ENCODE measurements at places on chromosomes 4 and X.

DNA sequence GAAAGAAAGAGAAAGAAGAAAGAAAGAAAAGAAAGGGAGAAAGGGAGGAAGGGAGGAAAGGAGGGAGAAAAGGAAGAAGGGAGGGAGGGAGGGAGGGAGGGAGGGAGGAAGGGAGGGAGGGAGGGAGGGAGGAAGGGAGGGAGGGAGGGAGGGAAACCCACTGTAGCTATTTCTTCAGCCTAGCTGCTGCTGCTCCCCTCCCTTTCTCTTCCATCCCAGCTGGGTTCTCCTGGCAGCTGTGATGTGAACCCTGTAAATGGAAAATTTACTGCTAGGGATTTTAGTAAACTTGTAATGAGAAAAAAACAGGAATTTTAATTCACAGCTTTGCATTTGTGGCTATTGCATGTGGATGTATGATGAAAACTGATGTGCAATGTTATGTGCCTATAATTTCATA, 8.0 kb downstream of the NR0B1 start:
- DNase-seq = no peak

GRCh38 chr4:148089624-148090023, 352.6 kb downstream of the NR3C2 start:
- DNase-seq = no peak

DNA sequence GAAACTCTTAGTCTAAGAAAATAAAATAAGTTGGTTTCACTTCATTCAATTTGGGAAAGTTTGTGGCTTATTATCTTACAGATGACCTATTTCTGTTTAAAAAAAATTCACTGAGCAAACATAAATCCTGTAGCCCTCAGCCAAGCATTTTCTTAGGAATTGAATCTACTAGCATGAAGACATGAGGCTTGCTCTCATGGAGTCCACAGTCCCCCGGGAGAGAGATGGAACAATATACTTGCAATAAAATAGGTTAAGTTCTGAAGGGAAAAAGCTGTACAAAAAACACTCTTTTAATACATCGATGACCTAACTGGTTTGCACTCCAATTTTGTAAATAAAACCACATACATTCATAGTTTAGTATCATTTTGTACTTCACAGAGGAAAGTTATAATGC, 642.6 kb upstream of the FAM241A start:
- DNase-seq = no peak

DNA sequence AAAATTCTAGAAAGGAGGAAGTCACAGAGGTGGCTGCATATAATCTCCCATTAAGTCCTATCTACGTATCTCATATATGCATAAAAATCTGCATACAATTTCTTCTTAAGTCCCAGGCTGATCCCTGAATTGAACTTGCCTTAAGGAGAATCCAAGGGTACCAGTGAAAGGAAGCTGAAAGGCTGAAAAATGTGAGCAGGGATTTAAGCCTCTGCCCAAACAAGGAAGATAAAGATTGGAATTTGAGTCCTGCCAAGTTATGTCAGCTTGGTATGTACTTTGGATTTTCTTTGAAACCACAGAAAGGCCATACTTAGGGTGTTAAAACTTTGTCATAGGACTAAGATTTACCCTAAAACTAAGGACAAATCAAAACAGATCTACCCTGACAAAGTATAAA, 26.5 kb upstream of the GEMIN8 start:
- no peak for DNase-seq

- no peak for DNase-seq
Measured at GRCh38 chrX:112609631-112610030, 70.1 kb downstream of the LHFPL1 start.

DNA sequence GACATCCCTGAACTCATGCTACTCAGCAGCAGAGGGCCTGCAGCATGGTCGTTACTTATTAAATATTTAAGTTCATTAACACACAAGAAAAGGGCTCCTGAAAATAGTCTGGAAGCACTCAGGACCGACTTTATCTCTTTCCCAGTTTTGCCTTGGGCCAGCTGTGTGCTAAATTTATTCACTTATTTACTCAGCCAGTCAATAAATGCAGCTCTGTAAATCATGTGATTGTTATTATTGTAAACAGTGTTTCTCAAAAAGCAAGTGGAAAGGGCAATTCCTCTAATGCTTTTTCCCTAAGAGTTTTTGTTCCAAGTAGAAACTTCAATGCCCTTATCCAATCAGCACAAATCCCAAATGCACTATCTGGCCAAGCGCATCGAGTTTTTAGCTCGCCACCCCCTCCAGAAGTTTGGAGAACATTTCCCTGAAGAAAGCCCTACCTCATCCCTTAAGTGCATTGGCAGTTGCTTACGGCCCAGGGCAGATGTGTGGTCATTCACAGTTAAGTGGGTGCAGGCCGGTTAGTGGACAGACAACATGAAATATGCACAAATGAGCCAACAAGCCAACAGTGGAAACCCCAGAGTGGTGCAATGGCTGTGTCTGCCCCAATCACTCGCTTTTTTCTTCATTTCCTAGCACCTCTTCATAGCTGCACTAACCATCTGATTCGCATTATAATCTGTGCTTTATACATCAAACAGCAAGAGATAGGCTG, 125.8 kb downstream of the SMIM20 start:
- DNase-seq = peak; percentile 66

GRCh38 chrX:135931644-135932487, 38.4 kb downstream of the SAGE1 start:
- peak; percentile 18 for DNase-seq

GRCh38 chr4:79604152-79604551, 196.1 kb upstream of the GK2 start:
- no peak for DNase-seq

- DNase-seq = no peak
Measured at GRCh38 chr4:35534962-35535361, 709.4 kb downstream of the ARAP2 start.

GRCh38 chr4:55485821-55486220, 60.9 kb downstream of the CLOCK start:
- no peak for DNase-seq

DNA sequence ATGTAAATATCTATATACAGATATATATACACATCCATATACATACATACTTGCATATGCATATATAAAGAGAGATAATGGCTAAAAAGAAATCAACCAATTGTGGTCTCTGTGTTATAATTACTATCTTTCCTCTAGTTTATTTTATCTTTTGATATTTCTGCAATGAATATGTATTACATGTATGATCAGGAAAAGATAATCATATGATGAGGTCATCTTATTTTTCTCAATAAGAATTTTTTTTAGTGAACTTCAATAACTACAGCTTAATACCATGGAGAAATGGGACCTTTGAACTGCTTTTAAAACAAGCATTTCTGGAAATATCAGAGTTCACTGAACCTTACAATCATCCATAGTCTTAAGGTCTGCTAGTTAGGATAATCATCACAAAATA, 158.0 kb downstream of the HNRNPD start:
- DNase-seq = no peak

- DNase-seq = no peak
Measured at GRCh38 chrX:54721424-54721823, 76.6 kb downstream of the ITIH6 start.

GRCh38 chr4:173499658-173500535, 30.1 kb downstream of the HAND2 start:
- DNase-seq = no peak

DNA sequence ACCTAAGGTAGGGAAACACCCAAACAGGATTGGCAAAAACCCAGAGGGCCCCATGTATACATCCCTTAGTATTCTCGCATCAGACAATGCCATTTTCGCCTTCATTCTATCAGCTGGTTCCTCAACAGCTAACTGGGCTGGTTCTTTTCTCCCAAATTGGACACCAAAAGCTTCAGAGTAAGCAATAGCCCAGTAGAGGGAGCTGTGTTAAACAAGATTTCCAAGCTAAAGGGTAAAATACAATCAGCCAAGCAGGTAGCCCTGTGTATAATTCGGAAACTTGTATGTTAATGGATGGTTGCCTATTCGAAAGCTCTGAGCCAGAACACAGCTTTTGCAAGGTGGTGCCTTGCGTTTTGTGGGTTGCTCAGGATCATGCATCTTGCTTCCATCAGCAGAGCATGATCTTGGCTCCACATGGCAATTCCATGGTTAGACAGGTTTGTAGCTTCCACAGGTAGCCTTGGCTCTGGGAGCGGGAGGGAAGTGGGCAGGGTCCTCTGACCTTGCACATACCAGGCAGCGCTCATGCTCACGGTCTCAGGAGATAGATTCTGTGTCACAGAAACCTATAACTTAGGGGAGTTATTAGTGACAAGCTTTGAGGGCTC, 115.2 kb upstream of the LNX1 start:
- DNase-seq = peak; percentile 44

GRCh38 chr4:173333658-173334084, 487 bp downstream of the HMGB2 start:
- DNase-seq = peak; percentile 55

DNA sequence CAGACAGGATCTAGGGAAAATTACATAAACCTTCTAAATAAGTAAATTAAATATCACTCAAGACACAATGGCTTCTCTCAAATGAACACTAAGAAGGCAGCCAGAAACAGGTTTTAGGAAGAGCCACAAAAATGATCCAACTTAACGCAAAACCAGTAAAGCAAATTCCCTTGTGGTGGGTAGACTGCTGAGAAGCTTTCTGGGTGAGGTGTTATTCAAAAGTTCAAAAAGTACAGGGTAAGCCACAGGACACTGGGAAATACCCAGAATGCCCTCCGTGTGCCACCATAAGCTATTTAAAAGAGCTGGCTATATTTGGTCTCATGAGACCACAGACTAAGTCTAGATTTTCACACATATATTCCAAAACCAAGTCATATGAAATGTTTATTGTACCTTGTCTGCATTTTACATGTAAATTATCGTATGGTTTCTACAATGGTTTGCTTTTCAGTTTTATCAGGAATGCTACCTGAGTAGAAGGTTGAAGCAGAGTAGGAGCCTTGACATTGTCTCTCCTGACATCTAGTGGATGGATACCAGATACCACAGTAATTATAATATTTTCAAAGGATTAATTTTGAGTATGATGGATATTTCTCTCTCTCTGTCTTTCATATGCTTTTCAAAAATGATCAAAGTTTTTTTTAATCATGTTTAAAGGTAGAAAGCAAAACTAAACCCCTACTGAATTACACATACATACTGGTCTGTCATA, 109.3 kb upstream of the KLHL13 start:
- DNase-seq = no peak

DNA sequence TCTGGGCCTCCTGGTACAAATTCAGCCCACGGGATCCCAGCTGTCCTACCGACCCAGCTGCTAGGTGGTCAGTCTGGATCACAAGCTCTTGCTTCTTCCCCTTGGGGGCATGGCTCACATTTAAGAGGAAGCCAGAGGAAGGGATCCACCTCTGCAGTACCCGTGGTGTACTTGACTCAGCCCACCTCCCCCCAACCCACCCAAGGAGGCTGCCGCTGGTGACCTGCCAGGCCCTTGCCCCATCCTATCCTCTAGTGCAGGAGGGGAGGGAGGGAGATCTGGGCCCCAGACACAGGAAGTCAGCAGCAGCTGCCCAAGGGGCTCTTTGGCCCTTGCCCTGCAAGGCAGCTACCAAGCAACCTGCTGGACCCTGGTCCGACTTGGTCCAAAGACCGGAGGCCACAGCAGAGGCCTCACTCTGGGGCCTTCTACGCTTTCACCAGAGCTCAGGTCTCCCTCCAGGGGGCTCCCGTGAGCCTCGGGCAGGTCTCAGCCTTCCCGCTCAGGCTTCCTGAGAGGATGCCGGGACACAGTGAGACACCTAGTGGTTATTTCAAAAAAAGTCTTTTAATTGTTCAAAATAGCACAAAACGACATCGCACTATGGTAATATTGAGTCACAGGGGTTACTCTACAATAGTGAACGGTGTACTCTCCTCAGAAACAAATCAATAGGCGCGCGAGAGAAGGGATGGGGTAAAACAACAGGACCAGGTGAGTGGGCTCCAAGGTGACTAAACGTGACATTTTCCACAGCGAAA, 2.7 kb upstream of the RENBP start:
- peak; percentile 77 for DNase-seq

- no peak for DNase-seq
Measured at GRCh38 chrX:74804574-74804973, 120.7 kb downstream of the NEXMIF start.

DNA sequence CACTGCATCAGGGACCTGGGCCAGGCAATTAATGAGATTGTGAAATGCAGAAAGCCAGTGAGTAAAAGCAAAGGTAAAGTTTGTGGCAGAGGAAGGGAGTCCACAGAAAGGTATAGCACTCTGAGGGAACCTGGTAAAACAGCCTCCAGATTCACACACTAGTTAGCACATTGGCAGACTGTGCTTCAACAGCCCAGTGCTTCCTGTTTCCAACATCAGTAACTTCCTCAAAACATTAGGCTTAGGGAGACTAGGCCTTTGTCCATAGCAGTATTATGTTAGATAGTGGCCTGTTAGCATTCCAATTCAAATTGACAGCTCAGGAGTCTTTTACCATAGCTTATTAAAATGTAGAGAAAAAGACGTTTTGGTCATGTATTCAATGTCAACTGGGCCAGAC, 582.6 kb upstream of the ACTRT1 start:
- DNase-seq = no peak

GRCh38 chrX:55056820-55057674, 17.8 kb upstream of the PAGE2B start:
- peak; percentile 19 for DNase-seq

DNA sequence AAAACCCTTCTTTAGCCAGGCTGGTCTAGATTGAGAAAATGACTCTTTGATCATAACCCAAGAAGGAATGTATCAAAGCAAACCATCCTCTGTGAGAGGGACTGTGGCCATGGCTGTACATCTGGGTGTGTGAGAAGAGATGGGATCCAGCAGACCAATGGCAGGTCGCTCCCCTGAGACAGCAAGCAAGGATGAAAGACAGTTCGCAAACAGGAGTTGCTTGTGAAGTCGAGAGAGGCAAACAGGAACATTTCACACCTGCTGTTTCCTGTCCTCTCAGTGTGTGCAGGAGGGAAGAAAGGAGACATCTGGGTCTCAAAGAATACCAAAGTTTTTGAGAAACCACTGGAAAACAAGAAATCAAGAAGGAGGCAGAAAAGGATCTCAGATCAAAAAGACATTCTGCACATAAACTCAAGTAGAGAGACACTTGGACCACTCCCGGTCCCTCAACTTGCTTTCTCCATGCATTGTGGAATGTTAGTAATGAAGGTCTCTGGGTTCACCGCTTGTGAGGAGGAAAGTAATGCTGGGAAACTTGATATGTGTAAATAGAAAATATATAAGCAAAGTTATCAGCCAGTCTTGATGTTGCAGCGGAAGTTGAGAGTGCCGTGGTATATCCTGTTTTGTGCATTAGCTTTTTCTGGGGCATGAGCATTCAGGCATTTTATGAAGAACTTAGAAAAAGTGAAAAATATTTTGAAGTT, 327.5 kb downstream of the BMPR1B start:
- no peak for DNase-seq

- DNase-seq = peak; percentile 87
Measured at GRCh38 chr4:38743866-38744265, 38.9 kb downstream of the TLR10 start.

DNA sequence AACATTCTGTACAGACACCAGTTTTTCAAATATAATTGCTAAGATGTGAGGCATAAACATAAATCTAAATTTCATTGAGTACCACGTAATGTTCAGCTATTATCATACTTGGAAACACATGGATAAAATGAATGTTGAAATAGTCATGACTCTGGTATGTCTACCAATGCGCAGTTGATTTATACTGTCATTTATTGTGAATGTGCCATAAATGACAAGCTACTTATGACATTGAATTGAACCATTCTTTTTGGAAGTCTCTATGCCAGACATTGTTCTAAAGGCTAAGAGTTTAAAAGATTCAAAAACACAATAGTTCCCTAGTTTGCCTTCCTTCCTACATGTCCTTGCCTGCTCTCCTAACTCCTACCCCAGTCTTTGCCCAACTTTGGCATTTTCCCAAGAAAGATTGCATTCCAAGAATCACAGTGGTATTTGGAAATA, 96.6 kb upstream of the DMD start:
- DNase-seq = no peak

Data from inflammatory macrophage treated with lipopolysaccharide for 4 hours (primary cell).